ENCODE measurements at places on chromosomes 1 and 21.

DNA sequence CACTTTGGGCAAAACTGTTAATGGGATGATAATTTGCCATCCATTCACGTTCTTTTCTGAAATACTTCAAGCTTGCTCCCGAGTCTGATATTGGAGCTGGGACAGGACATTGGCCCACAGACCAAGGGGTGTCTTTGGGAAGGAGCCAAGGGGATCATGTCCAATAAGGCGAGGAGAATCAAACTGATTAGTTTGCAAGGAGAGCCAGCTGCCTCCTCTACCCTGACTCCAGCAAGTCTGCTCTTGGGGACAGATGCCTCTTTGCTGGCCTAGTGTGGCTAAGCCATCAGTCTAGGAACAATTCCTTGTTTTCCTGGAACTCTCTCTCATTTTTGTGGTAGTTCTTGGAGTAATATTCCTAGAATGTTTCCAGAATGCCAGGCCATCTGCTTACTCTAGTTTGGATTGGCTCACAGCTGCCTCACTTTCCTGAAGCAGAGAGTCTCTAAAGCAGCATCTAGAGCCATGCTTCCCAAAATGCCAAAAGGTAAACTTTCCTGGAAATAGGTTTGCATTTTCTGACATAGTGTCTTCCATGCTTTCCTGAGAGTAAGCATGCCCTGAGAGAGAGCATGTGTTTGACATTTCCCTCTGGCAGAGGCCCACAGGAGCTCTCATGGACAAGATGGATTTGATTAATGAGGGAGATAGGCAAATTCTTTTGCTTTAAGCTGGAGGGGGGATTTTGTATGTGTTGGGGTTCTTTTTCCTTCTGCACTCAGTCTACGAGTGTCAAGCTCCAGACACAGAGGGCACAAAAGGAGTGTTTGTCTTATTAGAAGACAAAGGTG lies 145.6 kb downstream of the GDAP2 start:
- ATAC-seq: no peak

- ATAC-seq: peak; percentile 72
These were observed 23.3 kb upstream of the C1orf105 start for GRCh38 chr1:172397221-172397620.

DNA sequence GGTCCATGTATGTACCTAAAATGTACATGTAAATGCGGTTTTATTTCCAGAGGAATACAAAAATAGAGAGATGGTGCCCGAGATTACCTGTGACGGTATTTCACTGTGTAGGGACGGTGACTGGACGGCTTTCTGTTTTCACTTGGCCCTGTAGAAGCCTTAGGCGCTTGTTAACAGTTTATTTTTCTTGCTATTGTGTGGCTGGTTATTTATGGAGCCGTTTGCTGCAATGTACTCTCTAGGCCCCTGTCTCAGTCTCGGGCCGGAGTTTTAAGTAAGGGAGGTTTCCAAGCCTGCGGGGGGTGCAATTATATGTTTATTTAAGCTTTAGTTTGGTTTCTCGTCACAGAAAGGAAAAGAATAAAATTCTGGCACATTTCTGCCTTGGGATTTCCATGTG lies 413 bp downstream of the EFCAB7 start:
- peak; percentile 14 for ATAC-seq

GRCh38 chr21:32088471-32088870 lies 190.4 kb downstream of the MIS18A start:
- no peak for ATAC-seq

DNA sequence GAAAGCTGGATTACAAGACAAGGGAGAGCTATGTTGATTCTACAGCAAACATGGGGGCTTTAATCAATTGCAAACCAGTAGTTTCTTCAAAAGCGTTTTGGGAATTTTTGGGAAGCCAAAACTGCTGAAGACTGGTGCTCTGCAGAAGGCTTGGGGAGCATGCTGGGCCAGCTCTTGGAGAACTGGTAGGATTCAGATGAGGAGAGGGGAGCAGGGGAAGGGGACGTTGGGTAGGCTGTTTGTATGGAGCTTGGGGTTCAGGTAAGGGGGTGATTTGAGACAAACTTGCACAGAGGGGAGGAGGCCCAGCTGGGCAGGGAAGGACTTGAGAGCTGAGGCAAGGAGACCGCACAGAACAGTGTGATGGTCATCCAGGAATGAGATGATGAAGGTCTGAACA lies 2.6 kb upstream of the MYOG start:
- no peak for ATAC-seq

DNA sequence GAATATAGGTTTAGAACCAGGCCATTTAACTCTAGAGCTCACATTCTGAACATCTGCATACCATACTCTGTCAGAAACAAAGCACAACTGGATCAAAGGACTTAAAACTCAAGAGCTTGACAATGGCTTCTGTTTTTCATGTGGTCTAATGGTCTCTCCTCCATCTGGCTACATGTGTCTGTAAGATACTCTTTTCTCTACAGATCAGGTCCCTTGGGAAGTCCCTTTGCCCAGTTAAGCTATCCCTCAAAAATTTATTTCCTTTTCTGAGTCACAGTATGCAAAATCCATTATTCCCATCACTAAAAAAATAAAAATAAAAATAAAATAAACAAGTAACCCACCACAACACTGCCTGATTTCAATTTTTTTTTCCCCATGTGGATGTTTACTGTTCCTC lies 357.0 kb upstream of the PRMT6 start:
- no peak for ATAC-seq

DNA sequence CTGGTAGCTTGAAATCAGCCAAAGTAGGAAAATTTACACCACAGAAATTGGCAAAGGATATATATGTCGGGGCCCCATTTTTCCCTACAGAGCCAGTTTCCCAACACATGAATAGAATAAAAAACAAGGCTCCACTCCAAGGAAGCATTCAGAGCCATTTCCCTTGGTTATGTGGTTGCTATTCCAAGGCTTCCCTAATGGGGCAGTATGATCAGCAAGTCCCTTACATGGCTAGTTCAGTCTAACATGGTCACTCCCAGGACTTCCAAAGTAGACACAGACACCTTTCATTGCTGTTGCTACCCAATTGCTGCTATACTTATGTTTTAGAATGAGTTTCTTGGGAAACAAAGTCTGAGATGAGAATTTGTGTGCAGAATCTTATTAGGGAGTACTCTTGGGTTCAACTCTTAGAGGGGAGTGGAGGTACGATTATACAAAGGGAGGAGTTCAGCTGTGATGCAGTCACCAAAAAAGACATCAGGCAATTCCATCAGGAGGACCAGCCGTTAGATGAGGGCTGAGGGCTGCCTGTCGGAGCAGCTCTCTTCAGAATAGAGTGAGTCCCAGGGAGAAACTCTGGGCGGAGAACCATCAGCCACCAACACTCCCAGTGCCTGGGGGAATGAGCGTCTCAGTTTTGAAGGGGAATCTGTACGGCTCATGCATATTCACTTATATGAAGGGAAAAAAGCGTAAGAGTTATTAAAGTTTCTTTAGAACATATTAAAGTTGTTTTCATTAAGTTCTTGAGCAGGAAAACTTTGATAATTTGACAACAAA lies 92.9 kb downstream of the C21orf91 start:
- no peak for ATAC-seq

DNA sequence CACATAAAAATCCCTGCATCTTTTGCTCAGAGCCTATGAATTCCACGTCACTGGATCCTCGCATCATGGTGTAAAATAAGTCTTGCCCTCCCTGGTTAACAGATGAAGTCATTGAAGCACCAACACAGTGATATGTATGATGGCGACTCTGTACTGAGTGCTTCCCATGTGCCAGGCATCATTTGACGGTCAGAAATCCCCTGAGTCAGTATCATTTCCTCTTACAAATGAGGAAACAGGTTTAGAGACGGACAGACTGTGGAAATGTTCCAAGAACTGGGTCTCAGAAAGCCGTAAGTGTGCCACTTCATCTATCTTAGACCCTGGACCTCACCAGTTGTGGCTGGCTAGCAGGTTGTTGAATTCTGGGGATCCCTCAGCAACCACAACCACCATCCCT lies 5.1 kb upstream of the OLFML2B start:
- no peak for ATAC-seq
